Effector memory CD8-positive, alpha-beta T cell (primary cell): ENCODE measurements at places on chromosomes 12 and 14.

- no peak for DNase-seq
Observed at GRCh38 chr12:72828662-72829324, 556.6 kb downstream of the TRHDE start.

DNA sequence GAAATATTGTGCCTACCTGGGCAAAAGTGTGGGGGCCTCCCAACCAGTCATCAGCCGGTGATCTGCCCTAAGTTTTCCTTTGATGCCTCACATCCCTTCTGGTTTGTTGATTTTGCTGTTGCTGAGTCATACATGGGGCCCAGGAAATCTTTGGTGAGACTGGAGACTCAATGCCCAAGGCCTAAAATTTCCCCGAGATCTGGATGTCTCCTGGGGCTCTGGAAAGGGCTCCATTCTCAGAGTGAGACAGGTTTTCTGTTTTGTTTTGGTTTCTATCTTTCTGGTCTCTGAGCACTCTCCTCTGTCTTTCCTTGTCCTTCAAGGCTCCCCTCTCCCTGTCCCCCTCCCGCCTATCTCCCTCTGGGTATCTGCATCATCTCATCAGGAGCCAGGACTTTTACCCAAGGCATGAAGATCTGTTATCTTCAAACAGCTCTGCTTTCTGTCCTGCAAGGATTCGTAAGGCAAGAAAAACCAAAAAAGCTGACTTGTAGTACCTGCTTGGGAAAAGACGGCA, 152.8 kb upstream of the MAX start:
- DNase-seq, result no peak

DNA sequence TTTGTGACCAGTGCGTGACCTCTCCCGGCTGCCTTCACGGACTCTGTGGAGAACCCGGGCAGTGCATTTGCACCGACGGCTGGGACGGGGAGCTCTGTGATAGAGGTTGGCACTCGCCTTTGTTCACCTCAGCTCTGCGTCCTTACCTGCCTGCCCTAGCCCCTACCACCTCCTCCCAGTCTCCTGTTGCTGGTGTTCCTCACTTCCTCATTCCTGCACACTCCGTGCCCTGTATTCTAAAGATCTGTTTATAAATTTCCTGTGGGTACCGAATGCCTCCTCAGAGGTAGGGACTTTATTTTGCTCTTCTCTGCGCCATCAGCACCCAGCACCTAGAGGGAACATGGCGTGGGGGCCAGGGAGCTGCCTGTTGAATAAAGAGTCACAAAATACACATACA, 2.3 kb downstream of the DLK1 start:
- no peak for DNase-seq

GRCh38 chr12:51171884-51172514, 936 bp downstream of the TFCP2 start:
- DNase-seq, result no peak

GRCh38 chr14:73253323-73253610, 16.0 kb downstream of the PAPLN start:
- DNase-seq, result no peak

DNA sequence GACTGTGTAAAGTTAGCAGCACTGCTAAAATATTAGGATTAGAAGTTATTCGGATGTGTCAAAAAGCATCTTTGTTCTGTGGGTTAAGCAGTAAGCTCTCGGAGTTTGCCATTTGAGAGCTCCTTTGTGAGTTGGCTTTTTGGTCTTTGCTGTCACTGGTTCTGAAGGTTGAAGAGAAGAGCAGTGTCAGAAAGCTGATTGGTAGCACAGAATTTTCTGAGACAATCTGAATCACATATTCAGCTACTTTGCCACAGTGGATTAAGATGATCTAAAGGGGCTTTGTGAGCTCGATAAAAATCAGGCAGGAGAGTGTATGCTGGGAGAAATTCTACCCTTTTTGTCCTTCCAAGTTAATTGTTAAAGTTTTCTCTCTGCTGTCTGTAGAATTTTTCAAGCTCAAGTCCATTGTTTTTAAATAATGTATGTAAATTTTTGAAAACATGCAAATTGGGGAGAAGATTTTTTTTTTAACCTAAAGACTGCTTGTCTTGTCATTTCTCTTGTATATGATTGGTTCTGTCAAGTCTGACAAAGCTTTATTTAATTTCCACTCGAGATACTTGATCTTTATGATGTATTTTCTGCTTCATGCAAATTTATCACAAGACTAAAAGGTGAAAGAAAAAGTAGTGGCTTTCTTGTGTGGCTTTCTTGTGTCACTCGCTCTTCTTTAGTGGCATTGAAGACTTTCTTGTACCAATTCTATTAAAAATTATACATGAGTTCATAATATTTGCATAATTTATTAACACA, 307.3 kb downstream of the EGLN3 start:
- DNase-seq, result no peak

DNA sequence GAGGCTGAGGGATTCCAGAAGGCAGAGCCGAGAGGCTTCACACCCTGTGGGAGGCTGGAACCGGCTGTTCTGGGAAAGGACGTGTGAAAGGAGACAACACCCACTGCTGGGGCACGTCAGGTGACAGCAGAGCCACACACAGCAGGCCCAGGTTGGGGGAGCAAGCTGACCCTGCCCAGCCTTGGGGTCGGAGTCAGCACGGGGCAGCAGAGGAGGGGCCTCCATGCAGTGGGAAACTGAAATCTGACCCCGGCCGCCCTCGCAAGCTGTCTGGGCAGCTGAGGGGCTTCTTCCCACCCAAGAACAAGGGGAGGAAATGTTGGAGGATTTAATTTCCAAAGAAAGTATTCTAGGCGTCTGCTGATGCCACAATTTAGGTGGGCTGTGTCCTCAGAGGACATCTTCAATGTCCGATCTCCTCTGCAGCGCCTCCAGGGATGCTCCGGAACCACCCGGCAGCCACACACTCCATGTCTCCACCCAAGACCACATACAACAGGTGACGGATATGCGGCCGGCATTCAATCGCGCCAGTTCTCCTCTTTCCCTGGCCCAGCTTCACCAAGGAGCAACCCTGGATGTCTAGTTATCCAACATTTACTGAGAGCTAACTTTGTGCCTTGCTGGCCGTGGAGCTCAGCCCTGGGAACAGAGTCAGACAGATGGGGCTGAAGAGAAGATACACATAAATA, 30.7 kb downstream of the SNRNP35 start:
- no peak for DNase-seq

DNA sequence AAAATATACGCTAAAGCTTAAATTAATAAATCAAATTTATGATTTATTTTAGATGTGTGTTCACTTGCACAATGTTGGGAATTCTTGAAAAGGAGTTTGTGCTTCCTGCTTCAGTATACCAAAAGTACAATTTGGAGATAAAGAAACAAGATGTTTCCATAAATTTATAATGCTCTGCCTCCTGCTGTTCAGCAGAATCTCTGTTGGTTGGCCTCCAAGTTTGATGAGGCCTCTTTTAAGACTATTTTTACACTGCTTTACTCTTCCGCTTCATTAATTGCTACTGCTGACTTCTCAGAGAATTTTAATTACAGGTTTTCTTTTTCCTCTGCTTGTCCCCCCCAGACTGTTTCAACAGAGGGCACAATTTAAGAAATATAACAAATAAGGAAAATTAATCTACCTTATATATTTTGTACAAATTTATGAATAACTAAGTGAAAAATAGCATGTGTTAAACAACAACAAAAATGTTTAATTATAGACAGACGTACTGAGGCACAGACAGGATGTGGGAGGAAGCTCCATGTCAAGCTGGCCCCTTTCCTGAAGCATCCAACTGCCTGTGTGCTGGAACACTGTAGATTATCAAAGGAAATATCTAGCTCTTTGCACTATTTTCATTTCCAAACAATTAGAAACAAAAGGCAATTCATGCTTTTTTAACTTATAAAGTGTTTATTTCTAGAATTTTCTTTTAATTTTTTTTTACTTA, 83.9 kb downstream of the PIK3C2G start:
- no peak for DNase-seq

GRCh38 chr14:57078054-57078453, 190.7 kb downstream of the EXOC5 start:
- DNase-seq, result no peak

GRCh38 chr14:101087614-101088394, 184.3 kb upstream of the RTL1 start:
- DNase-seq, result no peak

- DNase-seq, result no peak
Observed at GRCh38 chr12:130976171-130976720, 22.5 kb downstream of the ADGRD1 start.

- no peak for DNase-seq
Observed at GRCh38 chr14:22630486-22630885, 13.7 kb downstream of the OR6J1 start.

GRCh38 chr14:62027958-62028357, 265.7 kb downstream of the SNAPC1 start:
- no peak for DNase-seq

DNA sequence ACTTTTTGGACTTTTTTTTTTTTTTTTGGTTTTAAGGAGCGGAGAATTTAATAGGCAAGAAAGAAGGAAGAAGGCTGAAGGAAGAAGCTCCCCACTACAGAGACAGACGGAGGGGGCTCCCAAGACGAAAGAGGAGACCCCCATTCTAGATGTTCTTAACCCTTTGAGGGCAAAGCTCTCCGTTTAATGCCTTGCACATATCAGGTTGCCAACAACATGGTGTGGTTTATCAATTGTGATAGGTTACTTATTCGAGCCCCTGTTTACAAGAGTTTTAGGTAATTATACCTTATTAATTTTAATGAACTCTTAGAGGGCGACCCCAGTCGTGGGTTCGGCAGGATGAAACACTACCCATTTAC, 1.2 kb upstream of the FBXO33 start:
- no peak for DNase-seq

GRCh38 chr14:103520657-103521437, 1.8 kb downstream of the CKB start:
- DNase-seq, result peak; percentile 72

GRCh38 chr12:13537623-13538022, 341.1 kb downstream of the EMP1 start:
- DNase-seq, result no peak

DNA sequence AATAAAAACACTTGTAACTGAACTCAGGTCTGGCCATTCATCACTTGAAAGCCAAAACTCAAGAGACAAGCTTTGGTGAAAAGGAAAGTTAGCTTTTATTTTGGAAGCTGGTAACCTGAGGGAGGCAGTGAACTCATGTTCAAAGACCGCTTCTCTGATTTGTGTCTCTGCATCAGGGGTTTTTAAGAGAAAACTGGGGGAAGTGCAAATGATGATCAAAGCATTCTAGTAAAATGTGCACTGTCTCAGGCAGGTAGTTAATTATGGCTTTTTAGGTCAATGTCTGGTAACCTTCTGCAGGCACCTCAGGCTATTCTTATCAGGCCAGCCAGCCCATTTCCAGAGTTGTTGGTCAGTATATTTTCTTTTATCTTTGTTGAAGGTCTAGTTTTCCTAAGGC, 162.2 kb downstream of the SYT10 start:
- DNase-seq, result no peak

DNA sequence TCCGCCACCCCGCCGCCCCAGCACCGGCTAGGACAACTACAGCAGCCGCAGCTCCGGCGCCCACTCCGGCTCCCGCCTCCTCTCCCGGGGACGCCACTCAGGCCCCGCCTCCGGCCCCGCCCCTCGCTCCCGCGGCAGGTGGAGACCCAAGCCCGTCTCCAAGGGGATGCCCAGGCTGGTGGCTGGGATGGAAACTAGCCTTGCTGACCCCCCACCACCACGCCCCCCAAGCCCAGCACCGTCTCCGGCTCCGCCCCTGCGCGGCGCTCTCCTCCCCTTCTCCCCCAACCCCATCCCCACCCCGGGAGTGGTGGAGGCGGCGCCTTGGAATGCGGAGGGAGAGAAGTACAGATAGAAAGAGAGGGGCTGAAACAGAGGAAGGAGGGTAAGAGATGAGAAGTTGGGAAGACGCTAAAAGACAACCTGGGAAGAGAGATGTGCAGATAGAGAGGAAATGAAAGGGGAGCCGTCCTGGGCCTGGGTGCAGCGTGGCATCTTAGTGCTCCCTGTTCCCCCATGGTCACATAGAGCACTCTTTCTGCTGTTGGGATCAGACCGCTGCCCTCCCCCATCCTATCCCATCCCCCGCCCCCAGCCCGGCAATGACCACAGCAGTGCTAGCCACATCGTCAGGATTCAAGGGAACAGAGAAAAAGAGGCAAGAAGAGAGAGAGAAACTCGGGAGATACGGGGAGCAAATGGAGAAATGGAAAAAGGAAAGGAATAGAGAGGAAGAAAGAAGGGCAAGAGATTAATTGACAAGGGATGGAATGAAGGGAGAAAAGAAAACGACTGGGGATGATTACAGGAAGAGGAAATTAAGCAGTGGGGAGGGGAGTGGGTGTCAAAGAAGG, at the start of gene ITGA7:
ITGA7 (minus strand) TSS at position 64 of the 854 bp plus-strand sequence. CDS start 222 bp downstream, outside the sequence.
- peak; percentile 27 for DNase-seq

GRCh38 chr12:117489671-117490070, 128.2 kb upstream of the NOS1 start:
- no peak for DNase-seq

DNA sequence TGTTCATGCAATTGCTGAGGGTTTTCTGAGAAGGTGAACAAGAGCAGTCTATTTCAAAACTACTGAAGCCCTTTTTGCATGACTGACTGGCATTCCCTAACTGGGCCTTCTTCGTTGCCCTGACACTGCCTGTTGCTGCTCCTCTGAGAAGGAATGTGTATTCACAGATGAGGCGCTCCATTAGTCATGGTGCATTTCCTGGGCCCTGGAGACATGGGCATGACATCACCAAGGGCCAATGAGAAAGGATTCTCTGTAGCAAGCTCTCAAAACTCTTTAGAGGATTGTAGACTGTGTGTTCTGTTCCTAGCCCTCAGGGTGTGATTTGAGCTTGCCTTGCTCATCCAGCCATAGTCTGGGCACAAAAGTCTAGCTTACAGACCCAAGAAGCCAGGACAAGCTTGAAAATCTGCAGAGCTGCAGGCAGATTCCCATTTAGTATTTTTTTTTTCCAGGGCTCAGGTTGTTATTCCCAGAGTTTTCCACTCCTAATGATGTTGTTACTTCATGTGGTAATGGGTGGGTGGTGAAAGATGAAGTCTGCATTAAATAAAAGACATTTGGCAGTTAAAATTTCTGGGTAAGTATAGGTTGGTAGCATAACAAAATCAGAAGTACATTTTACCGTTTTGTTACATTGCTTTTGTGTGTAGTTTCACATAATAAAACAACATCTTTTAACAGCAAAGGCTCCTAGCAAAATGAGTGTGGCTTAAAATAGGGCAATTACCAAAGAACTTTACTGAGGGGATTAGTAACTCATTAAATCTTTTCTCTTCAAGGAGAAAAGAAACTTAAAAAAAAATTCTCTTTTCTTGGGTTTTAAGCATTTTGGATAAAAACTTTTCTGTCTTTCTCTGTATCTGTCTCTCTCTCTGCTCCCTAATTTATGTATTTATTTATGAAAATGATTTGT, 318.4 kb downstream of the RAD51B start:
- no peak for DNase-seq

DNA sequence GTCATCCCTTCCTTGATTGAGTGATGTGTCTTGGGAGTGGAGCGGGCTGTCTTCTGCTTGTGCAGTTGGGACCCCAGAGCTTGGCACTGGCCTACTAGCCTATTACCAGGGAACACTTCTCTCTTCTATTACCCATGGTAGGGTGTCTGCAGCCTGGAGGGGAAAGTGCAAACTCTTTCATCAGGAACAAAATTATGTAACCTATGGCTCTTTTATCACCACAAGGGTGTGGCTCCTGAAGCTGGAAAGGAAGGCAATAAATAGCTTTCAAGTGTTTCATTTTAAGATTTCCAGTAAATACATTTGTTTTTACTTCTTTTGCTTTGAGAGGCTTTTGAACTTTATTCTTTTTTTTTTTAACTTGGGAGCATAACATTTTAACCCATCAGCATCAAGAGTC, 349.7 kb upstream of the FAR2 start:
- no peak for DNase-seq
